ENCODE measurements at places on chromosomes 5 and 9. TPM values are rescaled to one million over a fixed set of nuclear protein-coding genes. Genes with fewer than 3 reads are reported as not detected.

DNA sequence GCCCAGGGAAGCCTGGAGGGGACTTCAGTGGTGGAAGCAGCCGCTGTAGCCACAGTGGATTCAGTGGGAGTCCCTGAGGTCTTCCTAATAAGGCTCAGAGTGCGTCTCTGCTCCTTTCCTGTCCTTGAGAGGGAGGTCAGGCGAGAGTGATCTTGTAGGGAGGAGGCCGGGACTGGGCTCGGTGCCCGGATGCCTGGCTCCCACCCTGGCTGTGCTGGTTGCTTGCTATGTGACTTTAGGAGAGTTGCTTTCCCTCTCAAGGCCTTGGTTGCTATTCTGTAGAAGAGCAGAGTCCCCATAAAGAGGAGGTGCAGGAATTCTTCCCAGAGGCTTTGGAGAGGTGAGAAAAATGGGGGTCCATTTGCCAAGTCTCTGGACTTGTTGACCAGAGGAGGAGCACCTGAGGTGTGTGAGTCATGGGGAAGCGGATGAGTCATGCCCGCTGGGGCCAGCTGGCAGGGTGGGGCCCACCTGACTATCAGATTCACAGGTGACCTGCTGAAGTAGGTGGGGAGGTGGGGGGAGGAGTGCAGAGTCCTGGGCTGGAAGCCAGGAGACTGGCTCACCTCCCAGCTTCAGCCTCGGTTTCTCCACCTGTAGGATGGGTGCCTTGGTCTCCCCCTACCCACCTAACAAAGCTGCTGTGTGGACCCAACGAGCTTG, 13.8 kb downstream of the GSN start:
- peaks cover 42% of the 10 kb centered on the region for H3K4me1 ChIP-seq
- H3K27ac ChIP-seq = peak overlapping the region; percentile 86
- no peak overlapping the region for H3K4me3 ChIP-seq
- H3K27me3 ChIP-seq = no peaks in the 10 kb centered on the region

DNA sequence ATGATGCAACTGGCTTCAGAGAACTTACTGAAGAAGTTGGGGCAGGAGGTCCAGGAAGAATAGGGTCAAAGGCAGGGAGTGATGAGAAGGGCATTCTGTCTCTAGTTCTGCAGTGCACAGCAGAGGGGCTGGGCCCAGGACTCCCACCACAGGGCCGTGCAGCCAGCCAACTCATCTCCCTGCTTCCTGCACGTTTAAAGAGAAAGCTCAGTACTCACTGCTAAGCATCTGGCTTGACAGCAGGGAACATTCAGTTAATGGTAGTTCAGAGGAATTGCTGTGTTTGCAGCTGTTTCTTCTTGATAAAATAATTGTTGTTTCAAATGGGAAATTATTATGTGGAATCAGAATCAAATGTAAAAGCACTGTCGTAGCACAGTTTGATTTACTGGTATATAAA, 25.6 kb upstream of the SCAMP1 start:
- no peak overlapping the region for H3K4me3 ChIP-seq
- H3K4me1 ChIP-seq = no peaks in the 10 kb centered on the region
- no peak overlapping the region for H3K27ac ChIP-seq
- no peaks in the 10 kb centered on the region for H3K27me3 ChIP-seq
- no peaks in the 10 kb centered on the region for H3K36me3 ChIP-seq

GRCh38 chr9:121156263-121156731, 45.4 kb downstream of the RAB14 start:
- no peak overlapping the region for H3K27ac ChIP-seq
- no peak for DNase-seq
- H3K4me1 ChIP-seq = no peaks in the 10 kb centered on the region
- no peak overlapping the region for H3K4me3 ChIP-seq
- no peaks in the 10 kb centered on the region for H3K27me3 ChIP-seq
- H3K36me3 ChIP-seq = peaks cover 11% of the 10 kb centered on the region

DNA sequence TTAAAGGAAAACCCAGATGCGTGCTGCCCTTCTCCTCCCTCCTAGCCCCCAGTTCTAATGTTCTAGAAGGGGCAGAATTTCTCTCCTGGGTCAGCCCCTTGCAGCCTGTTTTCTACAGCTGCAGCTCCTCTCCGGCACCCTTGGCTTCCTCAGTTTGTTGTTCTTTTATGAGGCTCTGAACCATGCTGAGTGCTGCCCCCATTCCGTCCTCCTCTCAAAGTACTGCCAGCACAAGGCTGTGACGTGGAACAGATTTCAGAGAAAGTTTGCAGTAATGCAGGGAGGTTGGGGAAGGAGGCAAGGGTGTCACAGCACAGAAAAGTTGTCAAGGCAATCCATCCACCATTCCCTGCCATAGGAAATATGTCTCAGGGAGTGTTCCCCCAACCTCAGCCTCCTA, 63.3 kb downstream of the RGS3 start:
- peaks cover 17% of the 10 kb centered on the region for H3K4me1 ChIP-seq
- DNase-seq = peak; percentile 98
- no peaks in the 10 kb centered on the region for H3K27me3 ChIP-seq
- H3K36me3 ChIP-seq = no peaks in the 10 kb centered on the region
- peak overlapping the region; percentile 34 for H3K27ac ChIP-seq
- no peak overlapping the region for H3K4me3 ChIP-seq

DNA sequence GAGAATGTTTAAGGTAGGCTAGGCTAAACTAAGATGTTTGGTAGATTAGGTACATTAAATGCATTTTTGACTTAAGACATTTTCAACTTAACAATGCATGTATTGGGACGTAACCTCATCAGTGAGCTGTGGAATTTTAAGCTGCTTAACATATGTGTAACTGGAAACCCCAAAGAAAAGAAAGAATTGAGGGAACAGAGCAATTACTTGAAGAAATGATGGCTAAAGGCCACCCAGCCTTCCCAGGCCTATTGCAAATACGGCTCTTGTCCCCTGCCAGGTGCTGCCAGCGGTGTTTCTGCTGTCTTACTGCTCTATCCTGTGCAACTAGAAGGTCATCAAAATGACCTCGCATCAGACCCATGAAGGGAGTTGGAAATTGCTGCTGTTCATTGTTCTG, 52.0 kb downstream of the RICTOR start:
- no peaks in the 10 kb centered on the region for H3K4me1 ChIP-seq
- no peak for DNase-seq

Gene GPRIN1
- total RNA-seq = 0.97 TPM

Gene SOHLH1
- total RNA-seq = not detected

All from lung (tissue), 17 donors.